ENCODE measurements at places on chromosomes 5 and 9.

DNA sequence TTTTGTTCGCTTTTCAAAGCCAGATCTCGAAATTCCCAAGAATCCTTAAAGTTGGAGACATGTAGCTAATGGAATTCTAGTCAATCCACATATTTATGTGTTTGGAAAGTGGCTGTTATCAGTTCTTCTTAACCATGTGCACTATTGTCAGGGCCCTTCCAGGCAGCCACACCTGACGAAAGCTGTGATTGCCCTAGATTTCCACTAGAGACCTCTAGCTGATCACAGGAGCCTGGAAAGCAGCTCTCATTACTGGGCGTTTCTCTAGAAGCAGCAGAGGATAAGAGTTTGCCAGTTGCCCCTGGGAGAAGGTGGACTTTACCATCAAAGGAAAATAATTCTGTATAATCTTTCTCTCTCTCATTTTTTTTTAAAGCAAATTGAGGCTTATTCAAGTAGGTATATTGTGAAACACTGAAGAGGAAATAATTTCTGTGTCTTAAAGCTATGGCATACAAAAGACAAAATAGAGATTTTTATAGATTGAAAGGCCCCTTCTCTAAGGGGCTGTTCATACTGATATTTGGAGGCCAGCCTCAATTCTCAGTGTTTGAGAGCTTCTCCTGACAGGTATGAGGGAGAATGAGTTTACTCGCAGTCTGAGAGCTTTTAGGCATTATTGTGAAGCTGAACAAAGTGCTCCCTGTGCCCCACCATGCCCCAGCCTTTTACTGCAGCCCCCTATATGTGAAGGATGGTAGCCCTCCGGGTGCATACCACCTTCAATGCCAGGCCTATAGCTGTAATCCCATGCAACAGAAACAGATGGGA lies 405.4 kb upstream of the ACTBL2 start:
- no peak for DNase-seq

DNA sequence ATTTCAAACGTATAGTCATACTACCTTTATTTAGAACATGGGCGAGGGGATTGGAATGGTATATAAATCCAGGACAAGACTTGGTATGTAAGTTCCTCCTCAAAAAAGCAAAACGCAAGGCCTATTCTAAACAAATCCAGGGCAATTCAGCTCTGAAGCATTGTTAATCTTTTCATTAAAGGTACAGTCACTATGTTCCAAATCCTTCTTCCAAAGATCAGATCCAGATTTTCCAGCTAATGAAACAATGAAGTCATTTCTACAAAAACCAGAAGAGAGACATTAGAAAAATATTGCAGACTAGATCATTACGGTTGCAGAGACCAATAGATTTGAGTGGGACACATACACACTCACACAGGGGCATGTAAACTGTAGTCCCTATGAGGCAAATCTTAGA lies 116.1 kb upstream of the BNC2 start:
- DNase-seq = no peak

GRCh38 chr9:130429831-130430230 lies 14.9 kb upstream of the ASS1 start:
- no peak for DNase-seq

GRCh38 chr5:77425420-77425819 lies 66.7 kb downstream of the WDR41 start:
- no peak for DNase-seq

DNA sequence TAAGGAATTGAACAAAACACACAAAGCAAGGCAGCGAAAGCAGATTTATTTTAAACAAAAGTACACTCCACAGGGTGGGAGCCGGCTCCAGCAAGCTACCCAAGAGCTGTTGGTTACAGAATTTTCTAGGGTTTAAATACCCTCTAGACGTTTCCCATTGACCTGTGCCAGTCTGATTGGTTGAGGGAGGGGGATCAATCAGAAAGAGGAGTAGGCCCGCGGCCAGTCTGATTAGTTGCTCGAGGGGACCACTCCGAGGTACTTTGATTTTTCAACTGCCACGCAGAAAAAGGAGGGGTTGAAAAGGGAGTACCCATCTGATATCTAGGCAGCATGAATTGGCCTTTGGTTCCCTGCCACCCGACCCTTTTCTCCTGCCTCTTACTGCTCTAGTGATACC lies 998 bp downstream of the SRP19 start:
- DNase-seq = no peak

DNA sequence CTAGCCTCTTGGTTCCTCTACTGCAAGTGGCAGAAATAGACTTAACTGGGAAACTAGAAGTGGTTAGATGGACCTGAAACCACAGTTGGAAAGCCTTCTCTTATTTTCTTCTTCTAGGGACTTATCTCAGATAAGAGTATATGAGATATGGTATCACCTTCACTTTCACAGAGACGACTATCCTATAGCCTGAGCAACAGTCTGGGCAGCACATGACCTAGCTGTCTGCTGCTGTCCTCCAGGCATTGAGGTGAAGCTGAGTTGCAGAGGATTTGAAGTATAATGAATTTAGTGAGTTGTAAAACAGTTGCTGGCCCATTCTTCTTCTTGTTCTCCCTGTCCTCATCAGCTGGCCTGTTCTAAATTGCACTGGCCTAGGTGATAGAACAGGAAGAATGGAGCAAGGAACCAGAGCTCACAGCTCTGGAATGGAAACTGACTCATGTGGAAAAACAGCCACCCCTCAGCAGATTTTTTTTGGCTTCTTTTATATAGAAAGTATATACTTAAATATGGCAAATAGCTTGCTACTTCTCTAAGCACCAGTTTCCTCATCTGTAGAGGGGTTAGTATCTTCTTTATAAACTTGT lies 27.8 kb downstream of the RECK start:
- DNase-seq = no peak

- DNase-seq = no peak
These were observed 45.7 kb downstream of the TSPAN17 start for GRCh38 chr5:176692839-176693476.

- no peak for DNase-seq
These were observed 47.8 kb downstream of the PLEKHG4B start for GRCh38 chr5:139579-140442.

DNA sequence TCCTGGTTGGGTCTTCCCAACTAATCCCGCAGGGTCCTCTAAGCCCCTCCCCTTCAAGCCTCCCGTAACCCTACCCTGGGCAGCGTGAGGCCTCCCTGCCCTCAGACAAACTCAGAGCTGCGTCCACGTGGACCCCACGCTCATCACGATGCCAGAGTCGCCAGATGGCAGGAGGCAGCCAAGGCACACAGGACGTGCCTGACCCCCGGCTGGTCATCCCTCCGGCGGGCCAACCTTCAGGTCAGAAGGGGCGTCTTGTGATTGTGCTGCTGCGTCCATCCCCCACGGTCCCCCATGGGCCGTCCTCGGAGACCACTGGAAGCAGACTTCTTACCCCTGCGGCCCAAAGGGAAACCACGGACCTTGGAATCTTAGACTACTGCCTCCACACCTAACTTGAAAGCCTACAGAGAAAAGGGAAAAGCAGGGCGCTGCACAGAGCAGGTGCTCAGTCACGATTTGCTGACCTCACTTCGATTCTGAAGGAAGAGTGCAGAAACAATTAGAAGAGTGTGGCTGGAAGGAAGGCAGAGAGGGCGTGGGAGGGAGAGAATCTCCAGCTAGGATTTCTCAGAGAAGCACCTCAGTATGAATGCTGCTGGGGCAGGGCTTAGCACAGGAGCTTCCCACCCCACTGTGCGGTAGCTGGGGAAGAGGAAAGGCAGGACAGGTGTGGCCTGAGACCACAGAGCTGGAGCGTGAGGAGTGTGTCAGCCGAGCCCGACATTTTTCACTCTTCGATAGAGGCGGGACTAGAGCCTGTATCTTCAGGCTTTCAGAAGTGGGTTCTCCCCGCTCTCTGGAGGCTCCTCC lies 174.8 kb downstream of the ERCC6L2 start:
- DNase-seq = no peak

DNA sequence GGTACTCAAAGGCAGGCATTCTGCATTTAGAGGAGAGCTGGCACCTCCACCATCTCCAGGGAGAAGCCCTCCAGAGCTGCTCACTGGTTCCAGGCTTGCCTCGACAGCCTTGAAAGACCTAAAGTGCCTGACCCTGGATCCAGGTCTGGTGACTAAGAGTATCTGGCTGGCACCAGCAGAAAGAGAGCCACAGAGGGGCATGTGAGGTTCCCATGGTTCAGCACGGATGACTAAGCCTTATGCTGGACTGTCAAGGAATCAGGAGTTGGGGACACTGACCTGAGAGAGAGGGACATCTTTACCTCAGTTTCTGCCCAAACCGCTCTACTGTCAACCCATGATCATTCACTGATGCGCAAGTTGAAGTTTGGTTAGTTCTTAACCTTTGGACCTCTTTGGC lies 3.0 kb downstream of the ACTL7A start:
- no peak for DNase-seq

DNA sequence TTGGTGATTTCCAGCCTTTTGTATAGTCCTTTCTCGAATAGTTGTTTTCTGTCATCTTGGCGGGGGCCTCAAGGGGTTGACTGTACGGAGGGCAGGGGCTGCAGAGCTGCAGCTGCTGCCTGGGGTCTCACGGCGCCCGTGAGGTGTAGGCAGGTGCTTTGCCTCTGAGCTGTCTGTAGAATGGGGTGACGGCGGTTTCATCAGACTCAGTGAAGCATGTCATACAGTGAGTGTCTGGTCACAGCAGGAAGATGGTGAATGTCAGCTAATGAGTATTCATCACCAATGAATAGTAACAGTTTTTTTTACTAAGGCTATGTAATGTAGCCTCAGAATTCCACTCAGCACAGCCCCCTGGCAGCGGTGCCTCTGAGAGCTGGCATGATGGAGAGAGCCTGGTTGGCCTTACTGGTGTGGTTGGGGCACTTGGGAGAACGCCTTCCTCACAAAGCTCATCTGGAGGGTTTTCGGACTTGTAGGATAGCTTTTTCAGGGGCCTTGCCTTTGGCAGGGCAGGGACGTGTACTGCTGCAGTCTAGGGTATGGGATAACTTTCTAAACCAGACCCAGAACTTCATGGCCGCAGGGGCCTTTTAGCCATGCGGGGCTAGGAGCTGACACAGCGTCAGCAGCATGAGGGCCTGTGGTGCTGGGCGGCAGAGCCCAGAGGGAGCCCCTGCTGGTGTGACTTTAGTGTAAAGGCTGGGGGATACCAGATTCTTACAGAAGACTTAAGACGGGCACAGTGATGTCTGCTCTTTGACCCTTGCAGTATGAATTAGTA lies 15.0 kb downstream of the TENT4A start:
- DNase-seq = no peak
